ENCODE measurements at places on chromosomes 4 and X.

DNA sequence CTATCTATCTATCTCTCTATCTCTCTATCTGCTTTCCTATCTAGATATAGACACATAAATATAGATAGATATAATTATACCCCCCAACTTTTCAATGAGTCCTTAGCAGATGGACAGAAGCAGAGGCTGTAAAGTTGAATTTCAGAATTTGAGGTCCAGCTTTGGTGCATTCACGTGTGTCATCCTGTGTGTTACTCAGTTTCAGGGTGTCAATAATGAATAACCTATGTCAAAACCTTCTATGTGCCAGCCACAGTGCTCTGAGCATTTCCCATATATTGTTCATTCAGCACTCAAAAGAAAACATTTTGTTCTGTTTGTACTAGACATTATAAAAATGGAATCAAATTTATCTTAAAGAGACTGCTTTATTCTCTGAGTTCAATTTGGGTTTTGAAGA is 310.0 kb downstream of the ARHGAP24 start:
- no peak for DNase-seq

- DNase-seq: no peak
These were observed 119.0 kb upstream of the WDR17 start for GRCh38 chr4:175946472-175947116.

DNA sequence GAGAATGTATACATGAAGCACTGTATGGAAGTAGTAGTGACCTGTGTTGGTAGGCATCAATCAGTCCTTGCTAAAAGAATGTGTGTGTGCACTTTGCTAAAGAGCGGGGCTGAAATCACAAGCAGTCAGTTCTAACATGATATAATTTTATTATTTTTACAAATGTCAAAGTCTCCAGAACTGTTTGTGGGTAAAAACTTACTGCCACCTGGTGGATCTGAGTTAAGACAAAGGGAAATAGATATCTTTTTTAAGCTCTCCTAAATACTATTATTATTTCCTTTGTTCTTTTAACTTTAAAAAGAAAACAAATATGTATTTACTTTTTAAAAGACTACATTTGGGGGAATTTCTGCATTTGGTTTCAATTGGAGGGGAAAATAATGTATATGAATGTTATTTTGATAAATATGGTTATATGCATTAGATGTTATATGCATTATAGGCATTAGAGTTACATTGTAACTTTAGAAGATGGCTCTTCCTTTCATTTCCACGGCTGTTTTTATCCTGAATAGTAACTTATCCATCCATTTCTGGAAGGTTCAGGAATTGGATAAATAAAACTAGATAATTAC is 7.8 kb upstream of the CLOCK start:
- no peak for DNase-seq

GRCh38 chrX:37879692-37880091 is 32.3 kb upstream of the DYNLT3 start:
- no peak for DNase-seq

- DNase-seq: no peak
These were observed 270.6 kb downstream of the FBXO8 start for GRCh38 chr4:174012886-174013259.

DNA sequence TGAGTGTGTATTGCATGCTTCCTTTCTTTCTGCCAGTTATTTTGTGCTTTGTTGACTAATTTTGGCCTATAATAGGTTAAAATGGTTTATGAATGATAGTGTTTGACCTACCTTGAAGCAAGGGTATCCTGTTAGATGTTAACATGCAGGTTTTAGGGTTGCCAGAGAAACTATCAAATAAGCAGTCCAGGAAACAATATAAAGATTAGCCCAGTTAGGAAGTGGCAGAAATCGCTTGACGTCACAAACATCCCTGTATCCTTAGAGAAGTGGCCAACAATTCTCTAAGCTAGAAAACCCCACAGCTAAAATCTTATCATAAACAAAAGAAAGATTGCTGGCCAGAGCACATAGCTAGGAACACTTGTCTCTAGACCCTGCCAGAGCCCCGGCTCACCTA is 3.8 kb downstream of the NAP1L5 start:
- DNase-seq: no peak

DNA sequence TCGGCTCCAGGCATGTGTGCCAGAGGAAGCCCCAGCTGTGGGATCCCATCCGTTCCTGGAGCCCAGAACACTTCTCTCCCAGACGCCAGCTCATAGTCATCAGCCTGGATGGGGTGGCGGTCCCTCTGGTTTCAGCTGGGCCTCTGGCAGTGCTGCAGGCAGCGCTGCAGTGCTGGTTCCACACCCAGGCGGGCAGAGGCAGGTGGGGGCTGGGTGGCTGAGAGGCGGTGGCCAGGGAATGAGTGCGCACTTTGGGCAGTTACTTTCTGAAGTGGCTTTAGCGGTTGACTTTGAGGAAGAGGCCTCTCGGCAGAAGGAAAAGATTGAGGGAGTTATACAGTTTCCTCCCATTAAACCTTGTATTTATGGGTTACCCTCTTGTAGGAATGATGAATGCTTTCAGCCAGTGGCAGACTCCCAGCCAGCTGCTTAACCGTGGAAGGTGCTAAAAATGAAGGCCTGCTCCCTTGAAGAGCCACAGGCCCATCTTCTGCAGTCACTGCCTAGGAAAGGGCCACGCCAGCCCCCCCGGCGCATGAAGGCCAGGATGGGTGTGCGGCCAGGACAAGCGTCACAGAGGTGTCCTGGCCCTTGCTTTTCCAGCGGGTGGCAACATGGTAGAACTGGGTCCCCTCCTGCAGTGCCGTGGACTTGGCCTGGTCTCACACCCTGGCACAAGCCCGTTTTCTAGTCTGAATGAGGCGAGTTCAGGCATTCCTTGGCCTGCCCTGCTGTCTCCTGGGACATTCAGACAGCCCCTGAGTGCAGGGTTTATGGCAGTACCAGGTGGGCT is 9.9 kb downstream of the TADA2B start:
- DNase-seq: no peak

- DNase-seq: no peak
These were observed 158.8 kb upstream of the FAM47C start for GRCh38 chrX:36849407-36849806.

DNA sequence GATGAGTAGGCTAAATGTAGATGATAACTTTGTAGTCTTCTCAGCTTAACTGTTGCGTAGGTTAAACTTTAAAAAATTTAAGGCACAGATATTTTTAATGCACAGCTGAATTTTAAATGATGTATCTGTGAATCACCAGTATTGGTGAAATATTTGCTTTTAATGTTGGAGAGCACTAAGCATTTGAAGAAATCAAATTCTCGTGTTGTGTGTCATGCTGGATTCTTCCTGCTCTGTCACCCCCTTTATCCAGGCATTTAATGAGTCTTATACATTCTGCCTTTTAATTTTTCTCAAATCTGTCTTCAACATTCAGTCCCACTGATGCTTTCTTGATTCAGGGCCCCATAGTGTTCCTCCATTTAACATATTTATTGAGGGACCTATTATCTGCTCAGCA is 76.7 kb downstream of the SLC4A4 start:
- no peak for DNase-seq

- no peak for DNase-seq
These were observed 41.3 kb downstream of the PLS3 start for GRCh38 chrX:115602308-115602707.

- no peak for DNase-seq
These were observed 167.4 kb upstream of the LDB2 start for GRCh38 chr4:17065821-17066220.
